Placental pericyte (primary cell): ENCODE measurements at places on chromosomes 12 and 14. TPM values are rescaled to one million over a fixed set of nuclear protein-coding genes. Genes with fewer than 3 reads are reported as not detected.

KRT76 gene
- total RNA-seq = not detected in 2 replicates

AQP6 gene
- not detected in 2 replicates for total RNA-seq

PTPN21 gene
- total RNA-seq = 11.6 and 14.5 TPM in 2 replicates

B4GALNT1 gene
- total RNA-seq = 2.8 and 5.3 TPM in 2 replicates

PLA2G1B gene
- total RNA-seq = not detected in 2 replicates

POTEM gene
- not detected in 2 replicates for total RNA-seq

TMEM52B gene
- 15.6 and 71.6 TPM in 2 replicates for total RNA-seq

HNF1A gene
- not detected in 2 replicates for total RNA-seq

CHGA gene
- not detected in 2 replicates for total RNA-seq

NFE2 gene
- 0.44 TPM in 1 of 2 replicates, not detected in the other for total RNA-seq

OAS2 gene
- total RNA-seq = 5.0 and 14.7 TPM in 2 replicates

SLCO1B3 gene
- total RNA-seq = not detected in 2 replicates

OR11G2 gene
- total RNA-seq = not detected in 2 replicates

SCNN1A gene
- total RNA-seq = 0.44 and 0.57 TPM in 2 replicates

CLEC4D gene
- total RNA-seq = not detected in 2 replicates

TTC9 gene
- under 0.01 TPM in 1 of 2 replicates, not detected in the other for total RNA-seq

LYZ gene
- total RNA-seq = under 0.01 and 1.0 TPM in 2 replicates

COCH gene
- total RNA-seq = 0.22 and 4.0 TPM in 2 replicates

ATN1 gene
- total RNA-seq = 15.6 and 17.9 TPM in 2 replicates

SPTB gene
- 0.22 and 0.57 TPM in 2 replicates for total RNA-seq

CNTN1 gene
- total RNA-seq = 0.43 TPM in 1 of 2 replicates, not detected in the other

CD163 gene
- 0.43 TPM in 1 of 2 replicates, not detected in the other for total RNA-seq

SMOC1 gene
- total RNA-seq = not detected in 2 replicates

WIF1 gene
- not detected in 2 replicates for total RNA-seq

ASPG gene
- total RNA-seq = not detected in 2 replicates

FITM1 gene
- total RNA-seq = 0.44 TPM in 1 of 2 replicates, not detected in the other
